T47D (cell line): ENCODE measurements at places on chromosomes 4 and X.
A peak's percentile ranks its signal among the peaks of the same experiment; 100 is the strongest.

DNA sequence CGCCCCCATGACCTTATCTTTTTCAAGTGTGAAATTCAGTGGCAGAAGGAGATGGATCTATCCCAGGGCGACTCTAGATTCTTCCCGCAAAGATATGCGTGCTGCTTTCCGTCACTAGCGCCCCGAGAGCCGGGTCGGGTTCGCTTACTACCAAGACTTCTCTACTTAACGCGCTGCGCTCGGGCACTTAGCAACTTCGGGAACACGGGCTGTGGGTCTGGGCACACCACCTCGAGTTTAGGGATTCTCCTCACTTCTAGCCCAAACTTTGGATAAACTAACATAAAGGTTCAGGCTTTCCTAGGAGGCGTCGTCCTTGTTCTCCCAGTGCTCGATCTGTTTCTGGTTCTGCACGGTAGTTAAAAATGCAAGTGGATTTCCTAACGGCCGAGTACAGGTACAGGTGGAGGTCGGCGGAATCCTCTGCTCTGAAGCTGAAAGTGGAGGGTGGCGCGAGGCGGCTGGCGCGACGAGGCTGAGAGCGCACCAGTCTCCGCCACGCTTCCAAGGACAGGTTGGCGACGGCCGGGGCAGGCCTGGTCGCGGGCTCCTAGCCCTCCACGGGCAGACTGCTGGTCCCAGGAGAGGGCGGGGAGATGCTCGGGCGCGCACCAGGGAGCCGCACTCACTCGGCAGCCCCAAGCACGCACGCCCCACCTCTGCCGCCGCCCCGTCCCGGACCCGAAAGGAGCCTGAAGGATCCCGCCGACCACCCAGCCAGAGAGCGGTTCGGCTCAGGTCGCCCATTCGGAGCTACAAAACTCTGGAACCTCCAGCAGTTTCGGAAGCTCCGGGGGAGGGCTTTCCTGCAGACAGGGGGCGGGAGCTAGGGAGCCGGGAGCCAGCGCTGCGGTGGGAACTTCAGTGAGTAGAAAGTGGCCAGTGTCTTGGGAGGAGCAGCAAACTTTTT lies 100.8 kb upstream of the TENM3 start:
- no peak for DNase-seq

DNA sequence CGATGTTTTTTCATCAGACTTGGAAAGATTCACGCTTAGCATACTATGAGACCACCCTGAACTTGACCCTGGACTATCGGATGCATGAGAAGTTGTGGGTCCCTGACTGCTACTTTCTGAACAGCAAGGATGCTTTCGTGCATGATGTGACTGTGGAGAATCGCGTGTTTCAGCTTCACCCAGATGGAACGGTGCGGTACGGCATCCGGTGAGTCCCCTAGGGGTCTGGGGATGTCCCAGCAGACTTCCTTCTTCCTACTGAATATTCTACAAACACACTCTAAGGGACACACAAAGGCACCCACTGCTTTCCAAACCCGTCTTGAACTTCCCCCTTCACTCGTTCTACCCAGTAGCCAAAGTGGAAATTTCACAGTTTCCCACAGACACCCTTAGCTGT lies 9.3 kb downstream of the GABRQ start:
- DNase-seq, result no peak

- no peak for DNase-seq
Measured at GRCh38 chr4:155931634-155932033, 22.0 kb downstream of the CTSO start.

GRCh38 chr4:151727365-151727764 lies 33.4 kb downstream of the GATB start:
- DNase-seq, result no peak

GRCh38 chr4:88628746-88629145 lies 36.5 kb downstream of the HERC3 start:
- DNase-seq, result peak; percentile 50

- no peak for DNase-seq
Measured at GRCh38 chrX:124401696-124402095, 55.3 kb downstream of the SH2D1A start.

DNA sequence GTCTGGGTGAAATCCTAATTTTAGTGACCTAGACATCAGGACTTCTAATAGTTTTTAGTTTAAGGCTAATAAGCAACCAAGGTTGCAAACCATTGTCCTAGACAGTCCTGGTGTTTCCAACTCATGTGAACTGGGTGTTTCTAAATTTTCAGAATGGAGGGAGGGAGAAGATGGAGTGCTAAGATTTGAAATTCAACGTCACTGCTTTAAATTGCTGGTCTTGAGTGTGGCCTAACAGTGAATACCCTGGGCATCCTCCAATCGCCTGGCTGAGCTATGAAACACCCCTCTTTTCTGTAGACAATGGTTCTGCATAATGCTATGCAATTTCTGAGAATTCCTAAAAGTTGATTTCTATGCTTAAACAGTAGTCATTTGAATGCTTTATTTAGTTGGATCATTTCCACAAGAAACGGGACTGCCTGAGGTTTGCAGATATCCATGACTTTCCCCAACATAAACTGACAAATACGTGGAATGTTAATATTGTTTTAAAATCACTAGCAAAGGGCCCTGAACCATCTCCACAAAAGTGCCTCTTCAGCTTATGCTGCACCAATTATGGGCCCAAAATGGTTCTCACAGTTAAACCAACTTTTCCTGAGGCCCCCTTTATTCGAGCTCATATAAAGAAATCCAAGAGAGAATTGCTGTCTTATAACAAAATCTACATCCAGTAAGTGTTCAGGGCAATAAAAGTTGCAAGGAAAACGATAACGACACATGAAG lies 1.1 kb downstream of the FBXL5 start:
- no peak for DNase-seq

GRCh38 chr4:84470204-84470785 lies 28.8 kb downstream of the NKX6-1 start:
- peak; percentile 32 for DNase-seq

DNA sequence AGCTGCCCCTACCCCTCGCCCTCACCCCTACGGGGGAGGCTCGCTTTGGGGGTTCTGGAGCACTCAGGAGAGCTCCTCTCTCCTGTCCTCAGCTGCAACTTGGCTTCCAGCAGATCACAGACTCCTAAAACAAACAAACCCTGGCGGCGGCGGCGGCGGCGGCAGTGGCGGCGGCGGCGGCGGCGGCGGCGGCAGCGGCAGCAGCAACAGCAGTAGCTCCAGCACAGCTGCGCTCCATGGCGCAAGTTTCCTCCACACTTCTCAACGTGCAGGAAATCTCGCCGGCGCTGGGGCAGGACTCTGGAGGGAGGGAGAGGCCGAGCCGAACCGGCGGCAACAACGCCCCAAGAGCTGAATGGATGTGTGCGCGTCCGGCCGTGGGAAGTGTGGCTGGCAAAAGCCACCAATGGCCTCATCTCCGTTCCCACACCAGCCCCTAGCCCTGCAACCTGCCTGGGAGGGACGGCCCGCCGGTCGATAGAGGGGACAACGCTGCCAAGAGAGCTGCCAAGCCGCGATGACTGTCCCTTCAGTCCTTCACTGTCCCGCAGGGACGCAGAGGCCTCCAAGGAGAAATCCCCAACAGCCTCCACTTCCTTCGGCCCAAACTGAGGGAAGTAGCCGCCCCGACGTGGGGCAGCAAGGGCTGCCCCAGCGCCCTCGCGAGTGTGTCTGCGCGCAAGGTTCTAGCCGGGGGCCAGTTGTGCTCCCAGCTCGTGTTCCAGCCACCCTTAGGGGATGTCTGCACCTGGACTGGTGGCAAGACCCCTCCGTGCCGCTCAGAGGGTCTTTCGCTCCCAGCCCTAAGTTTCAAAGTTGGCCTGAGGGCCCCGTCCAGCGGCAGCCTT lies 775 bp downstream of the SHROOM4 start:
- DNase-seq, result peak; percentile 33

DNA sequence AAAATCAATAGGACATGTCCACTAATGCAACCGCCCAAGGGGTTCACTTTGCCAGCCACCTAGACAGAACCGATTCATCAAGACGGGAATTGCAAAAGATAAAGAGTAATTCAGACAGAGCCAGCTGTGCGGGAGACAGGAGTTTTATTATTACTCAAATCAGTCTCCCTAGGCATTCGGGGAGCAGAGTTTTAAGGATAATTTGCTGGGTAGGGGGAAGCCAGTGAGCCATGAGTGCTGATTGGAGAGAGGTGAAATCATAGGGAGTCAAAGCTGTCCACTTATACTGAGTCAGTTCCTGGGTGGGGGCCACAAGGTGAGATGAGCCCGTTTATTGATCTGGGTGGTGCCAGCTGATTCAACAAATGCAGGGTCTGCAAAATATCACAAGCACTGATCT lies 8.5 kb downstream of the TMEM184C start:
- no peak for DNase-seq

- no peak for DNase-seq
Measured at GRCh38 chr4:124337874-124338273, 374.7 kb downstream of the ANKRD50 start.

DNA sequence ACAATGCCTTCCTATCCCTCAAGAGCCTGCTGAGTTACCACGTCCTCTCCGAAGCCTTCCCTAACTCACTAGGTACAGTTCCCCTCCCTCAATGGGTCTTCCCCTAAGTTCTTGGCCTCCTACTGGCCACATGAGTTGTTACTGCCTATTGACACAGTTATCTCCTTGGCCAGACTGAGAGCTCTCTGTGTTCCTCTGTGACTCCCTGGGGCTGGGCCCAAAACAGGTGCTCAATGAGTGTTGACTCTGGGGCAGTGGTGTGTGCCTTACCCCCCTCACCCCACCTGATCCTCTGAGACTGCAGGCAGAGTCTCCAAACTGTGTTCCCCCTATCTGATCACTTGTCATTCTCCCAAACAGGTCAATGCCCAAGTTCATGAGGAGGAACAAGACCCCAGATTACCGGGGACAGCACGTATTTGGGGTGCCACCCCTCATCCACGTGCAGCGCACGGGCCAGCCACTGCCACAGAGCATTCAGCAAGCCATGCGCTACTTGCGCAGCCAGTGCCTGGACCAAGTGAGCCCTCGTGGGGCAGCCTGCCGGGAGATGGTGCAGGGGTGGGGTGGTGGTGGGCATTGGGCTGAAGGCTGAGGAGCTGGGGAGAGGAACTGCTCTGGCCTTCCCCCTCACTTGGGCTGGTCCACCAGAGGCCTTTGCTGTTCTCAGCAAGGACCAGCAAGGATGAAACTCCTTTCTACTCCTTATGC lies 72.6 kb downstream of the STARD8 start:
- DNase-seq, result no peak

GRCh38 chrX:40063555-40063954 lies 34.2 kb downstream of the BCOR start:
- DNase-seq, result no peak

DNA sequence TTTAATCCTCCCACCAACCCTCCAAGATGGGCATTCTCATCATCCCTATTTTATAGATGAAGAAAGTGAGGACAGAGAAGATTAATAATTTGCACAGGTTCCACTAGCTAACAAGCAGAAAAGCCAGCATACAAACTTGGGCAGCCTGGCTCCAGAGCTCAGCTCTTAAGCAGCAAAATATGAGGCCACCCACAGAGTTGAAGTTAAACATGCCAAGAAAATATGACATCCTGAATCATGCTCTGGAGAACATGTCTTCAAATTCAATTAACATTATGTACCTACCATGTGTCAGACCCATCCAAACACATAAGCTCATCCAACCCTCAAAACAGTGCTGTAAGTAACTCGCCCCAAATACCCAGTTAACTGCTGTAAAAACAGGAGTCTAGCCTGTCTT lies 33.9 kb downstream of the USP46 start:
- DNase-seq, result no peak

DNA sequence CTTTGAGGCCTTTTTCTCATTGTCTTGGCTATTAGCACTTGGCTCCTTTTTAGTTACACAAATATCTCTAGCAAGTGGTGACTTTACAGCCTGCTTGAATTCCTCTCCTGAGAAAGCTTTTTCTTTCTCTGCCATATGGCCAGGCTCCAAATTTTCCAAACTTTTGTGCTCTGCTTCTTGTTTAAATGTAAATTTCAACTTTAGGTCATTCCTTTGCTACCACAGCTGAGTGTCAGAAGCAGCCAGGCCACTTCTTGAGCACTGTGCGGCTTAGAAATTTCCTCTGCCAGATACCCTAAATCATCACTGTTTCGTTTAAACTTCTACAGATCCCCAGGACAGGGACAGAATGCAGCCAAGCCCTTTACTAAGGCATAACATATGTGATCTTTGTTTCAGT lies 222.4 kb downstream of the FBXO8 start:
- no peak for DNase-seq

DNA sequence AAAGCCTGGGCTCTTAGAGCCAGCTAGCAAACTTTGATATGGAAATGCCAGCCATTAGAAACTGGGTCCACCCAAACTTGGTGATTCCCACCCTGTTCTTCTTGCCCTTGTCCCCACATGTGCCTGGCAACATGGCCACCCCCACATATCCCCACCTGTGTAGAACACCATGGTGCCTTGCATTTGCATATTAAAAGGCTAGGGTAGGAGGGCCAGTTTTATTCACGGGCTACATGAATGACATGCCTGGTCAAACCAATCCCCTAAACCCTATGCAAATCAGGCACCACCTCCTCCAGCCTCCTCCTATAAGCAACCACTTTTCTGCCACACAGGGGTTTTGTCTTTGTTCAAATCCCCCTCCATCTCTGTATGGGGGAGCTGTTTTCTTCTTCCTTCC lies 104.9 kb downstream of the CLNK start:
- DNase-seq, result no peak

- DNase-seq, result no peak
Measured at GRCh38 chr4:171157462-171158082, 655.6 kb upstream of the GALNTL6 start.

- no peak for DNase-seq
Measured at GRCh38 chrX:17737710-17737985, 355 bp downstream of the SCML1 start.

GRCh38 chr4:128670513-128670912 lies 139.0 kb upstream of the JADE1 start:
- no peak for DNase-seq

DNA sequence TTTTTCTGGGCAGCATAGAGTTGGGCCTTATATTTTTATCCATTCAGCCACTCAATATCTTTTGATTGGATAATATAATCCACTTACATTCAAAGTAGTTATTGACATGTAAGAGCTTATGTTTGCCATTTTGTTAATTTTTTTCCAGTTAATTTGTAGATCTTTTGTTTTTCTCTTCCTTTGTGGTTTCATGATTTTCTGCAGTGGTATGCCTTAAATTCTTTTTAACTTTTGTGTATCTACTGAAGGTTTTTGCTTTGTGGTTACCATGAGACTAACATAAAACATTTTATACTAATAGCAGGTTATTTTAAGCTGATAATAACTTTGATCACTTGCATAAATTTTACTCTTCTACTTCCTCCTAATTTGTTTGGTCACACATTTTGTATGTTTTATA lies 140.8 kb upstream of the GATB start:
- DNase-seq, result no peak

GRCh38 chr4:68396756-68397155 lies 46.9 kb upstream of the YTHDC1 start:
- DNase-seq, result no peak

DNA sequence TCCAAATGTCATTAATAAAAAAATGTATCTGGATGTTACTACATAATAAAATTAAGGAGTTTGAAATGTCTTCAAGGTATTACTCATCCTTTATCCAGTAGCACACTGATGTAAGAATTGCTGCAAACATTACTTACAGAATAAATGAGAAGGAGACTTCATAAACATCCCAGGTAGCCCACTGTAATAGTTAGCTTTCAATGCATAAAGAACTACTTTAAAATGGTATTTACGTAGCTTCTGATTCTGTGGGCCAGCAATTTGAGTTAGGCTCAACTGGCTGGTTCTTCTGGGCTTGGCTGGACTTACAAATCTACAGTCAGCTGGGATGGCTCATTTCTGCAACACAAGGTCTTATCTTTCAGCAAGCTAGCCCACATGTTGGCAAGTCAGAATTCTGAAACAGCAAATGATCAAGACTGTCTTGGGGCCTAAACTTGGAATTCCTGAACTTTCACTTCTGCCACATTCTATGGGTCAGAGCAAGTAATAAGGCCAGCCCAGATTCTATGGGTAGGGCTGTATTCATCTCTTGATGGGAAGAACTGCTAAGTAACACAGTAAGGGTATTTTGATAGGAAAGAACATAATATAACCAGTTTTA lies 522.5 kb downstream of the IQCM start:
- DNase-seq, result no peak
